ENCODE measurements at places on chromosomes 4 and X.

DNA sequence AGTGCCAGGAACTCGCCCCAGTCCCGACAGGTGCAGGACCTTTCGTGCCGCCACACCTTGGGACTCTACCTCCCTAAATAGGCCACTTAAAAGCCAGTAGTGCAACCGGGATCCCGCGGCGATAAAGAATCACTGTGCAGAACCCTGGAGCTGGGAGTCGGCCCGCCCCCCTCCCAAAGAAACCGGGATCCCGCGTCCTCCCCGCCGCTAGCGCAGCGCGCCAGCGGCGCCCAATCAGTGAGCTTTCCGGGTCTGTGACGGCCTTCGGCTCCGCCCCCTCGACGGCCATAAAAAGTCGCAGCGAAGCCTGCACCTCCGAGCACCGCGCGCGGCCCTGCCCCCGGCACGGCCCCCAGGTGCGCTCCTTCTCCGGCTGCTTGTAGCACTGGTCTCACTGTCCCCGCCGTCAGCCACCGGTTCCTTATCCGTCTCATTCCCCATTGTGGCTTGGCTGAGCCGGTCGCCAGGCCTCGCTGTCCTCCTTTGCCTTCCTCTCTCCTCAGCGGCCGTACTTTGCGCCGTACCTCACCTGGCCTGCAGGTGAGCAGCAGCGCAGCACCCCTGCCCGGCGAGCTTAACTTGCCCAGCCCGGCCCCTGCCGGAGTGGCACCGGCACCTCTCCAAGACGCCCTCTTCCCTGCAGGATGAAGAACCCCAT is at the start of gene LRAT:
Gene LRAT, plus strand, starts transcription at position 318 of the 658 bp plus-strand sequence. Its CDS starts 327 bp downstream, at position 645.
- DNase-seq: peak; percentile 48

GRCh38 chrX:15033917-15034316 is 160.7 kb downstream of the MOSPD2 start:
- DNase-seq: peak; percentile 49

- DNase-seq: no peak
Observed at GRCh38 chr4:94403751-94404150, 48.0 kb upstream of the PDLIM5 start.

GRCh38 chr4:2340272-2341061 is 78.0 kb downstream of the ZFYVE28 start:
- no peak for DNase-seq

DNA sequence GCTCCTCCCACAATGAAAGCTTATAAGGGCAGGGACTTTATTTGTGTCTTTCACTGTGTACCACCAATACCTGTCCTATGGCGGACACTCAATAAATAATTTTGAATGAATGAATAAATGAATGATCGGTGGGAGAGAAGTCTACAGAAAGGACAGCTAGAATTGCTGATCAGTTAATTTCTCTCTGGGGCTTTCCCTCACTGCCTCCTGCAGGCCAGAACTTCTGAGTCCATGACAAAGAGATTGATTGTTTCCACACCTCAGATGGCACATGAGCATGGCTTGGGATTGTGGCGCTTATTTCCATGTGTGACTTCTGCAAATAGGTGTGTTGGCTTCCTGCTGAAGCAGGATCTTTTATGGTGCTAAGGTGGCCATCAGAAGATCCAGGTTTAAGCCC is 6.3 kb downstream of the FAM47E start:
- DNase-seq: no peak
